ENCODE measurements at places on chromosomes 1 and 21.

GRCh38 chr1:201261771-201262547, 21.3 kb upstream of the PKP1 start:
- no peak for DNase-seq

GRCh38 chr21:34021726-34022125, 51.7 kb upstream of the MRPS6 start:
- no peak for DNase-seq

DNA sequence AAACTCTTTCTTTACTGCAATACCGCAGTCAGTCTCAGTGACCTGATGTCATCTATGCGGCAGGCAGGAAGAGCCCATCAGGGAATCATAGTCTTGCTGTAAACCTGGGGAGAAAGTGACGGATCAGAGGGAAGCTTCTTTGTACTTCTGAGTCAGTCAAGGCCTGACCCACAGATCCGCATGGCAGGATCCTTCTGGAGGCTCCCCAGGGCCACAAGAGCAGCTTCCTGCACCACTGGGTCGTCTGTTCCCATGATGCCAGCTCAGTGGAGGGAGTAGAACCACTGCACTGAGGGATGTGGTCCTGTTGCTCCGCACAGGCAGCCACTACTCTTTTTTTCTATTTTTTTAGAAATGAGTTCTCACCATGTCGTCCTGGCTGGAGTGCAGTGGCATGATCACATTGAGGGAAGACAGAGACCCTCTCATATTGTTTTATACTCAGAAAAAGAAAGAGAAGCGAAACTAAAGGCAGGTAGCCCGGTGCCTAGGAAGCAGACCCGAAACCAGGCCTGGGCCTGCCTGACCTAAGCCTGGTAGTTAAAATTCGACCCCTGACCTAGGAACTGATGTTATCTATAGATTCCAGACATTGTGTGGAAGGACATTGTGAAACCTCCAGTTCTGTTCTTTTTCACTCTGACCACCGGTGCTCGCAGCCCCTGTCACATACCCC, 6.3 kb upstream of the ERVH48-1 start:
- no peak for DNase-seq

- DNase-seq = no peak
Measured at GRCh38 chr1:219330669-219331068, 157.0 kb downstream of the LYPLAL1 start.

DNA sequence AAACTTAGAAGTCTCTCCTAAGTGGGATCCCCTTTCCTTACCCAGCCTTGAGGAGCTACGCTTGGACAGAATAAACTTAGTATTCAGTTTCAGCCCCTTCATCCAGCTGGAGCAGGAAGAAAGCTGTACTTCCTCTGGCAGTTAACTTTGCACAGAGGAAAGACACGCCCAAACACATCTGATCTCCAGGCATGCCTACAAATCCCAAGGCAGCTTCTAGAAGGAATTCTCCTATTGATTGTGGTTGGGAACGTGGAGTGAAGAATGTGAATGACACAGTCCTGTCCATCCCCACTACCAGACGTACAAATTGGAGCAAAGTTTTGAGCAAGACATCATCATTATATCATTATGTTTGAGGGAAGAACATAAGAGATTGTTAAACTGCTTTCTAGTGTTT, 6.6 kb upstream of the AK4 start:
- DNase-seq = no peak

DNA sequence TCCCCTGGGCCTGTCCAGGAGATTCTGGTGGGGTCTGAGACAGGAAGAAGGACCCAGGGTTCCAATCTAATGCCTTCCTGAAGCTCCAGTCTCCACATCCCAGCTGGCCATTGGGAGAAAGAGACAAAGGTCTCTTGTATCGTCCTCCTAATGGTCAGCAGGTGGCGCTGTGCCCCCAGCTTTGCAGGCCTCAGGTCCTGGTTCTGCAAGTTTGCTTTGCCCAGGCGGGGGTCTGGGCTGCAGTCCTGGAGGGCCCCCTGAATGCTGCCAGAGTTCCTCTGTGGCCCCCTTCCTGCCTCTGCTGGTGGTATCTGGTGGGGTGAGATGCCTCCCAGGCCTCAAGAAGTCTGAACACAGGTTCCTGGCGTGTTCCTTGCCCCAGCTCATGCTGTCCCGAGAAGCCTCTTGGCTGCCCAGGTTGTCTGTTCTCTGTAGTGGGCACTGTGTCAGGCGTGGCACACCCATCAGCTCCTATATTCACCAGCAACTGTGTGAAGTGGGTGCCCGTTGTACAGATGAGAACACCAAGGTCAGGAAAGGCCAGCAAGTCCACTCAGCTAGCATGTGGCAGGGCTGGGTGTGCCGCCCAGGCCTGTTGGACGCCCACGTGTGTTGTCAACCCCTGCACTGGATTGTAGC, 33.8 kb upstream of the CSF3R start:
- peak; percentile 83 for DNase-seq

GRCh38 chr1:6858596-6858995, 73.3 kb downstream of the CAMTA1 start:
- DNase-seq = no peak

GRCh38 chr21:46054031-46054430, 43.9 kb upstream of the COL6A2 start:
- no peak for DNase-seq

GRCh38 chr1:15771836-15772515, 13.4 kb downstream of the FBLIM1 start:
- no peak for DNase-seq

- no peak for DNase-seq
Measured at GRCh38 chr1:24484199-24484598, 18.4 kb upstream of the RCAN3 start.

DNA sequence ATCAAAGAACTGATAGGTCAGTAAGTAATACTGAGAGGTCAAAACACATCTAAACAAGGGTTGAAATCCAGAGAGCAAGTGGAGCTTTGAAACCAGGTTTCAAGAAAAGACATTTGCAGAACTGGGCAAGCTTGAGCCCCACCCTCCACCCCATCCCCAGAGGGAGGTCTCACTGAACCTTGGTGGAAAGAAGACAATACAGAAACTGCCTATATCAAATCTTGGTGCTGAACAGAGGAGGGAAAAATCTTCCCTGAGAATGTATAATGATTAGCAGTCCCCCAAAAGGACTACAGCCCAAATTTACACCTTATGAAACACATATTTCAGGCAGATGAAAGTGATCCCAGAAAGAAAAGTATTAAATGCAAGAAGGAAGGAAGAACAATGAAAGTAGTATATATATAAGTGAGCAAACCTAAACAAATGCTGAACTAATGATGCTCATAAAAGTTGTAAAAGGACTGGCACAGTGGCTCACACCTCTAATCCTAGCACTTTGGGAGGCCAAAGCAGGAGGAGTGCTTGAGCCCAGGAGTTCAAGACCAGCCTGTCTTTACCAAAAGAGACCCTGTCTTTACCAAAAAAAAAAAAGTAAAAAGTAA, 12.4 kb downstream of the ZBTB17 start:
- DNase-seq = no peak

- peak; percentile 45 for DNase-seq
Measured at GRCh38 chr1:173255214-173255813, 48.2 kb upstream of the TNFSF4 start.

GRCh38 chr1:234710936-234711724, 101.2 kb upstream of the IRF2BP2 start:
- no peak for DNase-seq

- DNase-seq = no peak
Measured at GRCh38 chr1:19038732-19039131, 82.3 kb upstream of the IFFO2 start.

DNA sequence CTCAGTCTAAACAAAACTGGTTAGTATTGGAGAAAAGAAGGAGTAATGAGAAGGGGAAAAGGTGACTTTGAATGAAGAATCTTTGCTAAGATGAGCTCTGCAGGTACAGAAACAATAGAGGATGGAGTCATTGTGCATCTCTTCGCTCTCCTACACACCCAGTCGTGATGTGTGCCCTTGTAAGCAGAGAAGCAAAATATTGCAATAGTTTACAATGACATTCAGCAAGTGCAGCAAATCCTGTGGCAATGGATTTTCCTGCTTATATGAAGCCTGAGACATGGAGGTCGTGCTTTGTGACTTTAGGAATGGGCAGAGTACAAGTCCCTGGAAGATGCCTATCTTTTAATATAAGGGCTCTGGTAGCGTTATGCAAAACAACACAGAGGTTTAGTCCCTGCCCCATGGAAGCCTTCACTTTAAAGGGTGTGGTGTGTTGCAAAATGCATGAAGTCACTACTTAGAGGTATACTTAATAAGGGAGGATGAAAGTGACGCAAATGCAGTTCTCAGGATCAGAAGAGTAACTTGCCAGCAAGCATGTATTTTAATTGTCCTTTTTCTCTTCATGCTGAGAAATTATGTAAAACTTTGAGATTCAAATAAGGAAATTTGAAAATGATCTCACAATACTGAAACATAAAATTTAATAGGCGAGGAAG, 88.0 kb upstream of the IVNS1ABP start:
- no peak for DNase-seq

DNA sequence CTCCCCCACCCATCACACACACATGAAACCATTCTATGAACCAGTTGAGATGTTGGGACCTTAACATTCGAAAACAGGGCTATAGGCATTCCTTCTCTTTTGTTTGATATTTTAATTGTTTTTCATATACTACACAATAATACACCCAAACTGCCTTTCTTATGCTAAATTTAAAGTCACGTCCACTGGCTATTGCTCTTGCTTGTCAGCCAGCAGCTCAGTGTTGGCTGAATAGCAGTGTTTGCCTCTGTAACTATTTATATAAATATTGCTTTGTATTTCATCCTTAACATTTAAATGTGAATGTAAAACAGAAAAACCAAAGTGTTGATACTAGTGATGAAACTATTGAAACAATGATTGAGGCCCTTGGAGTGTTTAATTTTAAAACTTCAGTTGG, 234.4 kb upstream of the KCNK2 start:
- no peak for DNase-seq

DNA sequence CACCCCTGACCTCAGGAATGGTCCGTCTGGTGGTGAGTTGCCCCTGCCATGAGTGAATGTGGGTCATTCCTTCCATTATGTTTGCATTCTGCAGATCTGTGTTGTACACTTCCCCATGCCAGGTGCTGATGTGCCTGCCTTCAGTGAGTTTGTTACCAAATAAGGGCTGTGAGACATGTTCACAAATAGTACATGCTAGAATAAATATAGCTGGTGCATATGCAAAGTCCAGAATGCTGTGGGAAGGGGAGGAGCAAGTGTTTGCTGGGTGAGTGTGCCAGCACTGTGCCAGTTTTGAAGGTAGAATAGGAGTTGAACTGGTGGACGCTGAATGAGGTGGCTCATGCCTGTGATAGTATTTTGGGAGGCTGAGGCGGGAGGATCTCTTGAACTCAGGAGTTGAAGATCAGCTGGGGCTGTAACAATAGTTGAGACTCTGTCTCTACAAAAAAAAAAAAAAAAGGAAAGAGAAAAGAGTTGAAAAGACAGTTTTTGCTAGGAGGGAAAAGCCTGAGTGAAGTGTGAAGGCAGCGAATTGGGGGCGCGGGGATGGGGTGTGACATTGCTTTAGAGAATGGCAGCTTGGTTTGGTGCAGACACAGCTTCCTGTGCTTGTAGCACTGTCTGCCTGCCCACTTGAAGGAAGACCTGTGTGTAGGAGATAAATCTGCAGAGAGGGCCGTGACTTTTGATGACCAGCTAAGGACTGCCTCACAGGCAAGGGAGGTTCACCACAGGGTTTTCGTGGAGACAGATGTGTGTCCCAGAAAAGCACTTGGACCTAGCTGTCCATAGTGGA, 61.1 kb downstream of the LGR6 start:
- DNase-seq = no peak

GRCh38 chr1:41954533-41954944, 35.8 kb upstream of the HIVEP3 start:
- DNase-seq = no peak

GRCh38 chr1:85244271-85245061, 15.0 kb downstream of the C1orf52 start:
- DNase-seq = no peak

DNA sequence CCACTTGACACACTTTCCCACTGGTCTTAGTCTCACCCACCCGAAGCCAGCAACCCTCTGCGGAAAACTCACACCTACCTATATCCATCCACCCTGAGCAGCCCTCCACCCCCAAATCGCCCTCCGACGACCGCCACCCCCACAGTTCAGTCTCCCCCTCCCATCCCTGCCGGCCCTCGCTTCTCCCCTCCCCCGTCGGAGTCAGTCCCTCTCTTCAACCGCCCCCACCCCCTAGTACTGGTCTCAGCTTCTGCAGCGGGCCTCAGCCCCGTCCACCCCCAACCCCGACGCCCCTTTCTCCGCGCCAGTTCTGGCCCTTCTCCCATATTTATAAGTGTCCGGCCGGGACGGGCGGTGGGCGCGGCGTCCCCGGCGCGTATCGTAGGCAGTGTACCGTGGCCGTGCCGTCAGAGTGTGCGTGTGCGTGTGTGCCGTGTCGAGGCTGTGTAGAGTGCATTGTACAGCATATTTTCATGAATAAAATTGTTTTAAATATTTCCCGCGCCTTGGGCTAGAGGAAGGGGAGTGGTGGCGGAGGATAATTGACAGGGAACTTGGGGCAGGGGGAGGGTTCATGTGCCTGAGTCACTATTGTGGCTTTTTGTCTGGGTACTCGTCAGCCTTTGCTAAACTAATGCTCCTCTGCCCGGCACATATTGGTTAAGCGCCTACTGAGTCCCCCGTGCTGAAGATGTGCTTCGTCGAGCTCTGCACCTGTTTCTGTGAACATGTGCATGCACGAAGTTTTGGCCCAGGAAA, 22.0 kb downstream of the FOXO6 start:
- no peak for DNase-seq

DNA sequence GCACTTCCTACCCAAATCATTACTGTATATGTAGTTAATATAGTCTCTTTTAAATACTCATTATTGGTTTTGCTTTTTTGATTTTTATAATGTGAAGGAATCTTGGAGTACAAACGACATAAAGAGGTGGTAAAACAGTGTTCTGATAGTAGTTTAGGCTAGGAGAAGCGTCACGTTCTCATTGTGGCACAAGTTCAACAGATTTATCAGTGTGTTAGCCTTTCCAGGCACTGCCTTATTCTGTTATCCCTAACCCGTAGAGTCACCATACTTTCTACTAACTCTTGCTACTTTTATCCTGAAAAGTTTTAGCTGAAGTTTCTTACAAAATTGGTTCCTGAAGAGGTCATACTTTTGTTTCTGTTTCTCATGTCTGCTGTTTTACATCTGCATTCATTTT, 174.6 kb upstream of the CACYBP start:
- no peak for DNase-seq

DNA sequence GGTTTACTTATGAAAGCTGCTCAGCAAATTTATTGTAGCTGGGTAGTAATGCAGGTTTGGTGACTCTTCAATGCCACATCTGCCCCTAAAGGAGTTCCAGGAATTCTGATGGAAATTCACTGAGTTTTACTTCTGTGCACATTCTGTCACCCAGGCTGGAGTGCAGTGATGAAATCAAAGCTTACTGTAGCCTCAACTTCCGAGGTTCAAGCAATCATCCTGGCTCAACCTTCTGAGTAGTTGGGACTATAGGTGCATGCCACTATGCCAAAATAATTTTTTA, 150.6 kb upstream of the RUNX1 start:
- no peak for DNase-seq

GRCh38 chr1:44575396-44575795, 98.9 kb downstream of the TMEM53 start:
- DNase-seq = no peak

Measured in HEK293T (cell line).